D341Med (cell line): ENCODE measurements at places on chromosomes 7 and 10.

DNA sequence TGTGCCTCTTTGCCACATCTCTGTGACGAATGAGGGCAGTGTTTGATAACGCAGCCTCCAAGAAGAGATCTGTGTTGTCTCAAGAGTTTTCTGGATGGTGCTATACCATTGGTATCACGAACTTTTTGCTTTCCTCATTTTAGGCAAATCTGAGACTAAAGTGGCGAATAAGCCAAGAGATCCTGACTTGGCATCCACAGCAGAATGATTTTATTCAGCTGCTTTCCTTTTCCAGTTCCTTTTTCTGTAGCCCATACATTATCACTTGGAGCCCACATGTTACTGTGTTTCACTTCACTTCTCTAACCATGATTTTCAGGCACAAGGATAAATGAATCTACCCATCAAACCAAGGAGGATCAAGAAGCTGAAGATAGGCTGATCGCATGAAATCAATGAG, 177.9 kb upstream of the PTN start:
- DNase-seq: no peak

- DNase-seq: no peak
Observed at GRCh38 chr10:119755446-119755845, 29.6 kb downstream of the INPP5F start.

DNA sequence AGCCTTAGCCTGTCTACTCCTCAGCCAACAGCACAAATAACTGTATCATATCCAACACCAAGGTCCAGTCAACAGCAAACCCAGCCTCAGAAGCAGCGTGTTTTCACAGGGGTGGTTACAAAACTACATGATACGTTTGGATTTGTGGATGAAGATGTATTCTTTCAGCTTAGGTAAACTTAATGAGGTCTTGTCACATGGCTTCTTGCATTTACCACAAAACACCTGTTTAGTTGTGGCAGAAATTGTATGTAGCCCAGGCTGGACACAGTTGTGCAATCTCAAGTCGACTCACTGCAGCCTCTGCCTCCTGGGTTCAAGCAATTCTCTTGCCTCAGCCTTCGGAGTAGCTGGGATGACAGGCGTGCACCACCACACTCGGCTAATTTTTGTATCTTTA, 21.4 kb downstream of the CCAR1 start:
- DNase-seq: no peak

DNA sequence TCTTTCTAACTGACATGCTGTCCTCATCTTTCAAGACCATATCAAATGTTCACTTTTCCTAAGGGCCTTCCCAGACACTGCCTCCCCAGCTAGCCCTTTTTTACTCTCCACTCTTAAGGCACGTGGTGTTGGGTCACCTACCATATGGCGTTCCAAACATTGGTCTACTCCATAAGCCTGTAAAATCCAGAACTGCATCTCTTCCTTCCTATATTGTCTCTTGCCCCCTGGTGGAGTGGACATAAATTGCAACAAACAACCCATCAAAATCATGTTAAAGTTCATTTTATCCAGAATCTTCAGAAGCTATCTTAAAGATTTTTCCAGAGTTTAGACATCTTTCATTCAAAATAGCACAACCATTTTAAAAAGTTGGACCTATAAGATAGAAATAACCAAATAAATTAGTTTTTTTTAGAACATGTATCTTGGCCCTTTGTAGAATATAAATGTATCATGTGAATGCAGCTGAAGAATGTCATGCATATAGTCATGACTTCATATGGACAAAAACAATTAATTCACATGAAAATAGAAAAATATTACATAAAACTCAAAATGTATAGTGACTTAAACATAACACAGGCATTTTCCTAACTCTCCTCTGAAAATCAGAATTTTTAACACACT, 180.6 kb upstream of the CHRM2 start:
- DNase-seq: peak; percentile 33

- DNase-seq: no peak
Observed at GRCh38 chr10:34677591-34677990, 137.5 kb downstream of the PARD3 start.

GRCh38 chr7:81321949-81322348, 403.1 kb upstream of the SEMA3C start:
- no peak for DNase-seq

DNA sequence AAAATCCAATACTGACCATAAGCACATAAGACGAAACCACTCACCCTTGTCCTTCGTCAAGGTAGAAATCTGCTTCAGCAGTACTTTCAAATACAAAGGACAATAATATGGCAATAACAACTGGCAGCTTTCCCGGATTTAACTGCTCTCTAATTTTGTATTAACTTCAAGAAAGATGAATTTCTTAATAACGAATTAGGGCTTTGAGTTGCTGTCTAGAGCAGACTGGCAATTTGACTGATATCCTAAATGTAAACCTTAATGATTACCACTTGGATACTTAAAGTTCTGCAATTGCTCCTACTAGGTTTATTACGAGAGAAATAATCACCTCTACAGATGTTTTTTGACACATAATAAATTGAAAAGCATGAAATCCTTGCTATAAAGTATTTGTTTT, 418.7 kb downstream of the MAGI2 start:
- DNase-seq: no peak

- peak; percentile 70 for DNase-seq
Observed at GRCh38 chr10:96229568-96230030, 41.8 kb downstream of the BLNK start.

DNA sequence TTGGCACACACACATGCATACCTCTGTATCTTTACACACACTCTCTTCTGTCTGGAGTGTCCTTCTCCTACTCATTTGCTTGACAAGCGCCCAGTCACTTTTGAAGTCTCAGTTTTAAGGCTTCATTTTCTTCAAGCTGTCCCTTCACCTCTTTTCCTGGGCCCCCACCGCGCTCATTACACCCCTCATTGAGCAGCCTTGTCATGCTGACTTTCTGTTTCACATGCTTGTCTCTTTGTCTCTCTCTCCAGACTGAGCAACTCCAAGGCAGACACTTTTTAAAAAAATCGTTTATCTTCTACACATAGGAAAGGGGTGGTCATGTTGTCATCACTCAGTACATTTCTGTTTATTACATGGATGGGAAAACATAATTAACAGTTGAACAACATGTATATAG, 225.2 kb upstream of the FZD1 start:
- no peak for DNase-seq

- DNase-seq: no peak
Observed at GRCh38 chr10:15482156-15482555, 111.1 kb upstream of the FAM171A1 start.

- DNase-seq: no peak
Observed at GRCh38 chr10:113235508-113235907, 285.5 kb downstream of the TCF7L2 start.

DNA sequence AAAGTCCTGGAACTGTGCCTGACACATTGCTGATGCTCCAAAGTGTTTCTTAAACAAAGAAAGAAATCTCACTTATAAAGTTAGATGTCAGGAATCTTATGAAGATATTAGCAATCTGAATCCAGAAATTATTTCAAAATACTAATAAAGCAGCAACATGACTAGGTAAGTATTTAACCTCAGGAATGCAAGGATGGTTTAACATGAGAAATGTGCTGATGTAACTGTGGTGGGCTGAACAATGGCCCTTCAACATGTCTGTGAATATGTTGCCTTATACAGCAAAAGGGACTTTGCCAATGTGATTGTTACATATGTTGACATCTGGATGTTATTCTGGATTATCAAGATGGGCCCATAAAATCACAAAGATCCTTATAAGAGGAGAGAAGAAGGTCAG, 87.1 kb downstream of the TEX36 start:
- DNase-seq: no peak

DNA sequence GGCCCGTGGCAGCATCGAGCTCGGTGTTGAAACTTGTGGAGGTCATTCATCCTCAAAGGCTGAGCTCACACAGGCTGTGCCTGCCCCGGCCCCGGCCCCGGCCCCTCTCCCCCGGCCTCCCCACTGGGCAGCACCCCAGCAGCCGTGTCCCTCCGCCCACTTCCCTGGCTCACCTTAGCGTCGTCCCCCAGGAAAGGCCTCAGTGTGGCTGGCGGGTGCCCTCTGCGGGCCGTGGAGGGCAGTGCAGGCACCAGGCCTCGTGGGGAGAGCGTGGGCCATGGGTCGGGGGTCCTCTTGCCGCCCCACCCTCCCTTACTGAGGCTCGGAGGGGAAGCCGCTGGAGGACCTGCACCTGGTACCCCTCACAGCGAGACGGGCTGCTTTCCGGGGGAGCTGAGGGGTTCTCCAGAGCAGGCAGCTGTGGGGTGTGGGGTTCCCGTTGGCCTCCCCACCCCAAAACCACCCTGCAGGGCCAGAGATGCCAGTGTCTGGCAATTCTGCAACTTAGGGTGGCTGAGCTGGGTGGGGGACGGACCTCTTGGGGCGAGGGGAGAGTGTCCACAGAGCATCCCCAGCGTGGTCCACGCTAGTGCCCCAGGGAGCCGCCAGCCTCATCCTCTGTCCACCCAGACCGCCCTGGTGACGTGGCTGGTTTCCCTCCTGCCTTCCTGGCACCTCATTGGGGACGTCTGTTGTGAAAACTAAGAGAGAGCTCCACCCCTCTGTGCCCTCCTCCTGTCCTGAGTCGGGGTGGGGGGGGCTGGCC, 44.2 kb upstream of the DPYSL4 start:
- DNase-seq: peak; percentile 78

DNA sequence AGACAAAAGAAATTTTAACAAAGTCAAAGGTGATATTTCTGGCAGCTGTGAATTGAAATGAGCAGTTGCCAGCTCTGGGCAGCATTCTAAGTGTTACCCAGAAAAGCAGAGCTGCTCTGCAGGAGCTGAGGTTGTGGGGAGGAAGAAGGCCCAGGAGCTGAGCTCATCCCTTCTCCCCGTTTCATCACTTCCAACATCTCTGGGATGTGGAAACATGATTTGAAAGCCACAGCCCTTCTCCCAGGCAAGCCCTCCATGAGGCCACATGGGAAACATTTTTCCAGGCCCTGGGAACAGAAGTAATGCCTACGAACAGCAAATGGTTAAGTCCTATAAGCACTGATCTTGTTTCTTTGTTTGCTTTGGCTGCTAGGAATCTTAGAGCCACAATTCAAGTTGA, 10.9 kb upstream of the DMBT1 start:
- DNase-seq: no peak

- DNase-seq: no peak
Observed at GRCh38 chr10:36183056-36183455, 541.0 kb upstream of the FZD8 start.

DNA sequence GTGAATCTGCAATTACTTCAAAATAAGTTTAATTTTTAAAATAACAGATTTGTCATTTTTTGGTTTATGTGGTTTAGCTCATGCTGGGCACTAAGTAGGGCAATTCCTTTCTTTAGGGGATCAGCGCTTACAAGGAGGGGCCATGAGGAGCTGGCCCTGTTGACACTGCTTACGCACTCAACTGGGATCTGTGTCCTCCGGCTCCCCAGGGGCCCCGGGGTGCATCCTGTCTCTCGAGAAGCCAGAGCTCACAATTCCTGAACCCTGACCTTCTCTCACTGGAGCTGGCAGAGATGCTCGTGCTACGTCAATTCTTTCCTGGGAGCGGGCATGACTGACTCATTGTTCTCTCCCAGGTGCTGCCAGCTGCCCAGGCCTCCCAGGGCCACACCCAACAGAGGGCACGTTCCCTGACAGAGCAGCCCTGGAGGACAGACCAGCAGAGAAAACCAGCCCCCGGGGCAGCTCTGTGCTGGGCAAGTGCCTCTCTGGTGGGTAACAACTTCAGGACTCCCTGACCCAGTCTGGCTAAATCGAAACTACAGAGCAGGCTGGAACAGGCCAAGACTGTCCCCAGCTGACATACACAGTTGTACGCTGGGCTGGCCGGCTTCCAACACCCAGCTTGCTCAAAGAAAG, 36.8 kb downstream of the CTBP2 start:
- DNase-seq: no peak

DNA sequence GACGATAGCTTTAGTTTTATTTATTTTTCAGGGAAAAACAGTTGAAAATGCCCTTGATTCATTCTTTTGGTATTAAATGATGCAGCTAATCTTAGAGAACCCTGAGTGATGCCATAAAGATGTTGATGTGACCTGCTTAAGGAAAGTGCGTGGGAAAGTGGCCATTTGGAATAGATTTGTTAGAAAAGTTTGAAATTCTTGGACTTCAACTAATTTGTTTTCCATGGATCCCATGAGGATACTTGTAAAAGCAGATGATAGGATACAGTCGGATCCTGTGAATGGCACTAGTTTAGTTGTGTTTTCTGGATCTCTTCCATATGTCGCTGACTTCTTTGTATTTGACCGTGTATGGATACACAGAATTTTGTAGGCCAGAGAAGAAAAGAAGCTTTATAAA, 69.0 kb downstream of the SEPTIN7 start:
- no peak for DNase-seq

- no peak for DNase-seq
Observed at GRCh38 chr10:101380353-101381017, 26.5 kb downstream of the BTRC start.

DNA sequence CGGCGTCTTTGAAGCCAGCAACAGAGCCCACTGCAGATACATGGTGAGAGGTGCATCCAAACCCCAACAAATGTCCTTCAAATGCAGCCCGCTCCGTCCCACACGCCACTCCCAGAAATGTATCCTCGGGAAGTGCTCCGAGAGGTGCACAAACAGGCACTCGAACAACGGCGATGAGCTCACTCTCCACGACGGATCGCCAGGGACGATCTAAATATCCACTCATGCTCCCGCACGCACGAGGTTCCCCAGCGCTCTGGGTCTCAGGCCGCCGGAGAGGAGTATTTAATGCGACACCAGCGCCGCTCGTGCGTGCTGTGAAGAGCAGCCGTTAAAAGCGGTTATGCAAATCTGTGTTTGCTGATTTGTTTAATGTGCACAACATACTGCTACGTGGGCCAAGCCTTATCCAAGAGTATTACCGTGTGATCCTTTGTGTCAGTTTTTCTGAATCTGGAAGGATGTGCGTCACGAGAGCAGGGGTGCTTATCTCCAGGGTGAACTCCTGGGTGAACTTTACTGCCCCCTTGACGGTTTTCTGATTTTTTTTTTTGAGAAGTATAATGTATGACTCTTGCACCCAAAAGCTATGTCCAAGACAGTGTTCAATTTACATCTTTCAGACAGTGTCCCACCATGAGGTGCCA, 48.5 kb upstream of the PPP2R2D start:
- no peak for DNase-seq

GRCh38 chr7:154869436-154869835, 133.5 kb downstream of the PAXIP1 start:
- DNase-seq: no peak

DNA sequence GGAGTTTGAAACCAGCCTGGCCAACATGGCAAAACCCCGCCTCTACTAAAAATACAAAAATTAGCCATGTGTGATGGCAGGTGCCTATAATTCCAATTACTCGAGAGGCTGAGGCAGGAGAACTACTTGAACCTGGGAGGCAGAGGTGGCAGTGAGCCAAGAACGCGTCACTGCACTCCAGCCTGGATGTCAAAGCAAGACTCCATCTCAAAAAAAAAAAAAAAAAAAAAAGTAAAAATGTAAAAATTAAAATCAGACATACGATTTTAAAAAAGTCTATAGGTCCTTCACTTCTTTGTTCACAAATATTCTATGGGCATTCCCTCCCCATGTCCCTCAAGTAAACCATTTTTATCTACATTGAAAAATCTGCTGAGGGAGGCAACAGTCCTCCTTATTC, 34.9 kb upstream of the TLL2 start:
- no peak for DNase-seq
